ENCODE measurements at places on chromosomes 11 and 22.
A peak's percentile ranks its signal among the peaks of the same experiment; 100 is the strongest.

- no peak for DNase-seq
Observed at GRCh38 chr11:6393989-6394670, 3.9 kb downstream of the SMPD1 start.

DNA sequence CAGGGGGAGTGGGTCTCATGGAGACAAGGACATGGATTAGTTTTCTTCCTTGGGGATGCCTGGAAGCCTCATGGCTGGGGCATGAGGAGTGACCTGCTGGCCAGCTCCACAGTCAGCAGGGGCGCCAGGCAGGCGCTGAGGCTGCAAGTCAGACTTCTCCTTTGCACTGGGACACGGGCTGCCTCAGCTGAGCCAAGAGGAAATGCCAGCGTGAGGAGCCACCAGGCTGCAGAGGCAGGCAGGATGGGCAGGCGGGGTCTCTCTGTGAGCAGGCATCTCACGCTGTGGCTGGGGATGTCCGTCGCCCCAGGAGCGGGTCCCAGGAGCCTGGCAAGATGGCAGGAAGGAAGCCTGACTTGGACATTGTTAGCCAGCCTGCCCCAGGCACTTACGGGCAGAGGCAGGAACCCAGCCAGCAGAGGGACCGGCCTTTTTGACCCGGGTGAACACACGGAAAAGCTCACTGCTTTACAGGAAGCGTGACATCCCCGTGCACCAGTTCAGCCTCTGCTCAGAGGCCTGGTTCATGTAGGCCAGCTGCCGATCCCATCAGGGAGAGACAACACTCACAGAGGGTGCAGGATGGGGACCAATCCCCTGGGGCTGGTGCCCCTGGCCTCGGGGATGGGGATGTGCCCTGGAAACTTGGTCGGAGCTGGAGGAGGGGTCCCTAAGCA lies 10.2 kb downstream of the GNB1L start:
- DNase-seq = peak; percentile 71

- peak; percentile 63 for DNase-seq
Observed at GRCh38 chr11:2366276-2366675, 10.8 kb upstream of the CD81 start.

- no peak for DNase-seq
Observed at GRCh38 chr11:60948250-60948649, 3.7 kb downstream of the SLC15A3 start.

DNA sequence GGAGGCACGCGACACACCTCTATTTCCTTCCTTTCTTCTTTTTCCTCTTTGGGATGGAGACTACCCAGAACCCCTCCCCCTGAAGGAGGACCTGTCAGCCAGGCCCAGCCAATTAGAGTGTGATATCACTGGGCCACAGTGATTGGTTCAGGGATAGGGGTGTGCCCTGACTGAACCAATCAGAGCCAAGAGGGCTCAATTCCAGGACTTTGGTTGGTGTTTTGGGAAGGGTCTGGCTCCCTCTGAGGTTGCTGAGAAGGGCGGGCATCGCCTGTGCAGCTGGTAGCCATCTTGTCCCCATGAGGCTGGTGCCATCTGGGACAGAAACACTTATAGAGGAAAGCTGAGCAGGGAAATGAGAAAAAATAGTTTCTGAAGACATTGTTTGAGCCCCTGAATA lies 71.4 kb downstream of the CHST1 start:
- peak; percentile 19 for DNase-seq

DNA sequence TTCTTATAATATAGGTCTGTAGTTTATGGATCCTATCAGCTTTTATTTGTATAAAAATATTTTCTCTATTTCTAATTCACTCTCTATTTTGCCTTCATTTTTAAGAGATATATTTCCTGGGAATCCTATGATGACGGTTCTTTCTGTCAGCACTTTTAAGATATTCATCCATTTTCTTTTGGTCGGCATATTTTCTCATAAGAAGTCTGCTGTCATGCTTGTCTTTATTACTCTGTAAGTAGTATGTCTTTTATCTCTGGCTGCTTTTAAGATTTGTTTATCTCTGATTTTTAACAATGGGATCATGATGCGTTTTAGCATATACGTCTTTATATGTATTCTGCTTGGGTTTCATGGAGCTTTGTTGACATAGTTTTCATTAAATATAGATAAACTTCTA lies 175.5 kb downstream of the SNX19 start:
- no peak for DNase-seq

DNA sequence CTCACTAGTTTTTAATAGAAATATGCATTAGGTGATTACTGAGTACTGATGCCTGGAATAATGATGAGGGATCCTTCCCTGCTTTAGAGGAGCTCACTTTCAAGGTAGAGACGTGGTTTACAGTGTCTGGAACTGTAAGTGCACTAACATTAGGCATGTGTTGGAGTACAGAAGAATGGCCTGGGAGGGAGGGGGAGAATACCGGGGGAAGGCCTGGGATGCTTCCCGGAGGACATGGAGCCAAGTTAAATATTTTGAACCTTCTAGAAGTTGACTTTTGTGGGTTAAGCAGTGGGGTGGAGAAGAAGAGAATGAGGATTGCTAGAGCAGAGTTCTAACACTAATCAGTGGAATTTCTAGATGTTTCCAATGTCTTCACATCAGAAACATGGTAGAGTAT lies 261.6 kb downstream of the NELL1 start:
- DNase-seq = no peak

GRCh38 chr11:121894581-121894980 lies 221.4 kb downstream of the BLID start:
- no peak for DNase-seq

DNA sequence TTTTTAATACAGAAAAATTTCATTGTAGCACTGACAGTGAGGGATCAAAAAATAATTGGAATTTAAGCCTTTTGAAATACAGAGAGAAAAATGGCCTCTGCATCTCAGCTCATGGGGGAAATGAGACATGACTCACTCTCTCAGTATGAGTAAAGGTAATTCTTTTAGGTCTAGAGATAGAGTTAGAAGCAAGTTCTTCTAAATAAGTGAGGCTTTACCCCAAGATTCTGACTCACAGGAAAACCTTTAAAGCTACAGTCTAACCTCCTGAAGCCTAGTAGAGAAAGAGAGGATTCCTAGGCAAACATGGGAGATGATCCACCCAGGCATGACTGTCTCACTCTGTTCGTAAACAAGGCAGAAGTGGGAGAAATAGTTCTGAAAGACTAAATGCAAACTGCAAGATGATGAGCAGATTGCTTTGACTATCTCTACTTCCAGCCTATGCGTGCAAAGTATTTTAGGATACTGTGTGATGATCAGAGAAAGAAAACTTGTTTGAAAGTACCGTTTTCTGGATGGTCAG lies 1003.3 kb upstream of the CCDC90B start:
- no peak for DNase-seq

GRCh38 chr22:37331034-37331428 lies 48.7 kb downstream of the CYTH4 start:
- no peak for DNase-seq

GRCh38 chr22:42639541-42640241 lies 710 bp downstream of the ATP5MGL start:
- DNase-seq = no peak

GRCh38 chr22:27810609-27811151 lies 9.1 kb upstream of the MN1 start:
- DNase-seq = no peak

GRCh38 chr11:121464352-121464946 lies 11.7 kb upstream of the SORL1-AS1 start:
- peak; percentile 90 for DNase-seq

DNA sequence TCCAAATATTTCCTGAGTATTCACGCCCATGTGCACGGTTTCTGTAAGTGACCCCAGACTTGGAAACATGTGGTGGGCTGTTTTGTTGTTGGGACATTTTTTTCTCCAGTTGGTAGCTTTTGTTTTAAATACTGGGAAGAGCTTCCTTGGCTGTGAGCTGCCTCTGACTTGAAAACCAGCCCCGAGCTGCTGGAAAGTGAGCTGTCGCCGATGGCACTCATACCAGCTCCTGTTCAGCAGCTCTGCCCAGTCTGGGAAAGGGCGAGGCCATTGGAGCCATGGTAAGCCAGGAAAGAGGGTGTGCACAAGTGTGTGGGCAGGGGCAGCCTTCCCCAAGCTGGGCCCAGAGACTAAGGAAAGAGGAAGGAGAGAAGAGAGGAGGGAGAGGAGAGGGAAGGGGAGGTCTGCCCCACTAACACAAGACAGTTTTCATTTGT lies 3.2 kb upstream of the FLI1 start:
- DNase-seq = no peak

DNA sequence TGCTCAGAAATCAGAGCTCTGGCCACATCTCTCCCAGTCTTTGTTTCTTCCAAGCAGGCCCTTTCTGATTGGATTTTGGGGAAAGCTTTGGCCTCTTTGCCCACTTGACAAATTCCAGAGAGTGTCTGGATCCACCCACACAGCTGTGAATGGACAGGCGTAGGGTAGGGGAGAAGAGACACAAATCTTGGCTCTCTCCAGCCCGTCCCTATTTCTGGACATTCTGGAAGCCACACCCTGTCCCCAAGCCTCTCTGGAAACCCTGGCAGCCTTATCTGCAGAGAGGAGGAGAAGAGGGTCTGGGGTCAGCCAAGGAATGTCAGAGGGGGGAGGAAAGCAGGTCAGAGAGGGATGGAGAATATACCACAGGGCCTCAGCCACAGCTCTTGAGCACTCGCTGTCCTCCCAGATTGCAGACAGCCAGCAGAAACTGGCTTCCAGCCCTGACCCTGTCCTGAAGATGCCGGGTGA lies 59.5 kb upstream of the WNT11 start:
- DNase-seq = no peak

GRCh38 chr11:64650923-64651523 lies 60.0 kb downstream of the SLC22A12 start:
- DNase-seq = peak; percentile 69

DNA sequence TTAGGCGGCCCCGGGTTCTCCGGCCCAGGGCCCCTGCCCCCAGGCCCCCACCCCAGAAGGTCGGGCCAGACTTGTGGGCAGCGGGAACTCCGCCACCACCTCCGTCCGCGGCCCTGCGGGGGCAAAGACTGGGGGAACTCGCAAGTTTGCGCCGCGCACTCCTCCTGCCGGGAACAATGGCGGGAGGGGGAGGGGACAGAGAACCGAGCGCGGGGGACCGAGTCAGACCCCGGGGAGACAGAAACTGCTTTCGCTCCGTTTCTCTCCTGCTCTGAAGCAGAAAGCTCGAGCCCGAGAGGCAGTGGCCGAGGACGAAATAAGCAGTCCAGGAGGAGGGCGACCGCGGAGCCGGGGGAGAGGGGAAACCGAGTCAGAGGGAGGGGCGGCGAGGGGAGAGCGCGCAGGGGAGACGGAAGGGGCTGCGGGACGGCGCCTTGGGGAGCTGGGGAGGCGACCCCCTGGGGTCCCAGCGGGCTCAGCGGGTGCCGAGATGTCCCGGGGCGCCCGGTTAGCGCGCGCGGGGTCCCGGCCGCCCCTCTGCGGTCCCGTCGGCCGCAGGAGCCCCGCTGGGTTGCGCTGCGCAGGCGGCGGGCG lies 555 bp downstream of the TP53I11 start:
- DNase-seq = peak; percentile 41

GRCh38 chr11:128524172-128524571 lies 63.2 kb downstream of the ETS1 start:
- DNase-seq = no peak

DNA sequence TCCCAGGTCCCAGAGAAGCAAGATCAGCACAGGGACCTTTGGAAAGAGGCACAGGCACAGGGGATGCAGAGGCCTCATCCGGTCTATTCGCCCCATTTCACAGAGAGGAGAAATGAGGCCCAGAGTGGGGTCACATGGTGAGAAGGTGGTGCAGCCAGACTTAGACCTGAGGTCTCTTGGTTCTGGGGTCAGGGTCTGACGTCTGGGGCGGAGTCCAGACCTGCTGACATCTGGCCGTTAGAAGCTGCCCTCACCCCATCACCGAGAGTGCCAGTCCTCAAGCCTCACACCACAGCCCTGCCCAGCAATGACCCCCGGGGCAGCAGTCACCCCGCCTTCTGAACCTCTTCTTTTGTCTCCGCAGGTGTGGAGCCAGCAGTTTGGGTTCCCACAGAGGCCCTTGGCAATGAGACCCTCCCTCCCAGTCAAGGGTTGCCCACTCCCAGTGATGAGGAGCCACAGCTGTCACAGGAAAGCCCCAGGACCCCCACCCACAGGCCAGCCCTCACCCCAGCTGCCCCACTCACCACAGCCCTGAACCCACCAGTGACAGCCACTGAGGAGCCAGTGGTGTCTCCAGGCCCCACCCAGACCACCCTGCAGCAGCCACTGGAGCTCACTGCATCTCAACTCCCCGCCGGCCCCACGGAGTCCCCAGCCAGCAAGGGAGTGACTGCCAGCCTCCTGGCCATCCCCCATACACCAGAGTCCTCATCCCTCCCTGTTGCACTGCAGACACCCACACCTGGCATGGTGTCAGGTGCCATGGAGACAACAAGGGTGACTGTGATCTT lies 62.4 kb downstream of the OTOG start:
- DNase-seq = no peak

DNA sequence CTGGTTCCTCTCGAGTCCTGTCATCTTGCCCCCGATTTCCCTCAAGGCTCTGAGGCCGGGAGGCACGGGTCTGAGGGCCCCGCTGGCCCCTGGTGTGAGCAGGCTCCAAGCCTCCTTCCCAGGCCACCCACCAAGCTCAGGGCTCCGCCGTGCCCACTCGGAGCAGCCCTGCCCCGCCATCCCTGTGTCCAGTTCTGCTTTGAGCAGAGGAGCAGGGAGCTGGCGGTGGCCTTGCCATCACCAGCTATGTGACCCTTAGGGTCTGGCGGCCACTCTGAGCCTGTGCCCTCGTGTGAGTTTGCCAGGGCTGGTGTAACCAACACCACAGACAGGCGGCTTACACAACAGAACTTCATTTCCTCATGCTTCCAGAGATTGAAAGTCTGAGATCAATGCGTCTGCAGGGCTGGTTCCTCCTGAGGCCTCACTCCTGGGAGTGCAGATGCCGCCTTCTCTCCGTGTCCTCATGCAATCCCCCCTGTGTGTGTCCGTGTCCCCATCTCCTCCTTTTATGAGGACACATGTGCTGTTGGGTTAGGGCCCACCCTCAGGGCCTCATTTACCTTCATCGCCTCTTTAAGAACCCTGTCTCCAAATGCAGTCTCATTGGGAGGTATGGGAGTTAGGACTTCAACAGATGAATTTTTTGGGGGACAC lies 36.5 kb upstream of the CELSR1 start:
- peak; percentile 52 for DNase-seq

DNA sequence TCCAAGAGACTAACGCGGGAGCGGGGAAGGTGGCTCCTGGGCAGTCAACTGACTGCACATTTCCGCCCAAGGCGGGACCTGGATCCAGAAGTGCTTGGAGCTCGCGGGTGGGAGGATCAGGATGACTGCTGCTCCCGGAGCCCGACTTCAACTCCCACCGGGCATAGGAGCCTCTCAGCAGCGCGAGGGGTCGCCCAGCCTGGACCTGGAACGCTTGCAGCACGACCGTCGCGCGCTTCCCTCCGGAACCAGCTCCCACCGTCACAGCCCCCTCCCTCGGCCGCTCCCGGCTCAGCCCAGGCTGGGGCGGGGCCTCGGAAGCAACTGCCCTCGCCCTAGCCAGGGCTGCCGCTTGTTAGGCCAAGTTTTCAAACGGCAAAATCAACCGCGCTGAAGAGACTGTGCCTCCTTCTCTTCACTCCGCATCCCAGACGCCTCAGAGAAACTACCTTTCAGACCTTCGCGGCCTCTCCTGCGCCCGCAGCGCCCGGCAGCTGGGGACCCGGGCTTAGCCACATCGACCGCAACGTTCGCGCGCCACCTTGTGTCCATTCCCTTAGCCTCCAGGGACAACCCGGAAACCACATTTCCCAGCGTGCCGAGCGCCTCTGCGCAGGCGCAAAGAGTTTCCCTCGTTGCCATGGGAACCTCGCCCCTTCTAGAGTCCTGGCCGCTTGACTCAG lies 14.0 kb downstream of the SSH3 start:
- DNase-seq = peak; percentile 99

- DNase-seq = no peak
Observed at GRCh38 chr22:46089426-46090035, 60.8 kb upstream of the PPARA start.
